Left renal cortex interstitium (tissue), 4 donors: ENCODE measurements at places on chromosomes 3 and 15. TPM values are rescaled to one million over a fixed set of nuclear protein-coding genes. Genes with fewer than 3 reads are reported as not detected.

GRCh38 chr3:192867645-192868044 is 50.0 kb downstream of the MB21D2 start:
- DNase-seq = no peak

DNA sequence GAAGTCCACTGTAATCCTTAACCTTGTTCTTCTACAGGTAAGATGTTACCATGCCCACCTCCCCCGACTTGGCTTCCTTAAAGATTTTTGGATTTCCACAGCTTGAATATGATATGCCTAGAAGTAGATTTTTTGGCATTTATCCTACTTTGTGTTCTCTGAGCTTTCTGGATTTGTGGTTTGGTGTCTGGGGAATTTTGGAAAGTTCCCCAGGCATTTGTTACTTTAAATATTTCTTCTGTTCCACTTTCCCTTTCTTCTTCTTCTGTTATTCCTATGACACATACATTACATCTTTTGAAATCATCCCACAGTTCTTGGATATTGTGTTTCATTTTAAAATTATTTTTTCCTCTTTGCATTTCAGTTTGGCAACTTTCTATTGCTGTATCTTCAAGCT is 122.1 kb upstream of the TMEM108 start:
- no peak for DNase-seq

DNA sequence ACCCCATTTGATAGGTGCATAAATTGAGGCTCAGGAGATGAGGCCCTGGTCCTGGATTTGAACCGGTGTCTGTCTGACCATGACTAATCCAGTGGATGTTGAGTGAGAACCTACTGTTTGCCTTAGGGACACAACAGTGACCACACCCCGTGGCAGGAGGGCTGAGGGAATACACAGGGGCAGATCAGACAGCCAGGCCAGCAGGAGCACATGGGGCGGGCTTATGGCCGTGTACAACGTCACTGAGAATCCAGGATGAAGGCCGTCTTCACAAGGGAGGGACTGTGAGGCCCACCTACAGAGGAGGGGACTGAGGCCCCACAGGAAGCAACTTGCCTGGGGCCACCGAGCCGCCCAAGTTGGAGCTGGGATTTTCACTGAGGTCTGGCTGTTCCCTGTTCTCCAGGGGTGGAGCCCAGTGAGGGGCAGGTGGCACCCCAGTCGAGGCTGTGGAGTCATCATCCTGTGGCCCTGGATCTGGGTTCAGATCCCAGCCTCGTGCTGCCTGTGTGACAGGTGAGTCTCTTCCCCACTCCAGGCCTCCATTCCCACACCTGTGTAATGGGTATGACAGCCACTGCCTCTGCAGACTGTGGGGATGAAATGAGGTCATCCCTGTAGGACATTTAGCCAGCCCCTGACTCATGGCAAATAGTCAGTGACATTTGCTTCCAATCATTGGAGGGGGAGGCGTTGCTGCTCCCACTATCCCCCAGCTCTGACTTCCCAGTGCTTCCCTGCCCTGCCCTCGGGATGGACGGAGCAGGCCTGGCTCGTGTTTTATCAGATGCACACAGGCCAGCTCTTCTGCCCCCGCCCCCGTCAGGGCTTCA is 6.3 kb upstream of the PLXND1 start:
- DNase-seq = no peak

GRCh38 chr3:14125193-14126016 is 553 bp downstream of the TMEM43 start:
- DNase-seq = no peak

Gene LRTM1
- polyA plus RNA-seq = not detected
